Activated naive CD4-positive, alpha-beta T cell treated with anti-CD3 and anti-CD28 coated beads, Interleukin-2, amount 50 U/mL, for 72 hours (primary cell): ENCODE measurements at places on chromosomes 16 and 17.

GRCh38 chr16:85579191-85579590 lies 33.9 kb upstream of the GSE1 start:
- no peak for DNase-seq

DNA sequence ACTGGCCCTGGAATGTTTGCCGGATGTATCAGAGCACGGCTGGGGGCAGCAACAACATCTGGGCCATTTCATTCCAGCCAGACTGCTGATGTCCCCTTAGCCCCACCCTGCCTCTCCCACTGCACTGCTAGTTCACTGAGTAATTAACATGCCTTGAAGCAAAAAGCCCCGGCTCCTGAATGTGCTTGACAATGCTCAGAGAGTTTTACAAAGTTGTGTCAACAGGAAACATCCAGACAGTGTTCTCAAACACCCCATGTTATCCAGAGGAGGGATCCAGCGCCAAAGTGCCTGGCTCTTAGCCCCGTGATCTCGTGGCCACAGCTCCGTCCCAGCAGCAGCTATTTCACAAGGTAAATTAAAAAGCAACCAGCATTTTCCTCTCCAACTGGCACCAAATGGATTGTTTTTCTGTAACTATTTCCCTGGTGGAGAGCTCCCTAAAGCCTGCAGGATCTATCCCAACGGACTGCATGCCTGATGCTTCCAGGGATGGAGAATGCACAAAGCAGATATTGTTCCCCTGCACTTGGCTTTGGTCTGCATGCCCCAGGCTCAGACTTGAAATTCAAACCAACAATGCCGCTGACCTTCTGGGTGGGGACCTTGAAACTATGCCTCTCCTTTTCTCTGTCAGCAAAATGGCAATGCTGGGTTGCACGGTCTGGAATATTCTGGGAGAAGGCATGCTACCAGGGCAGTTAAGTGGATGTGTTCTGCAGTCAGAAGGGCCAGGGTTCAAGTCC lies 115.6 kb upstream of the CDH5 start:
- DNase-seq: no peak

- no peak for DNase-seq
These were observed 560 bp downstream of the RAI1 start for GRCh38 chr17:17681744-17682292.

GRCh38 chr17:48219617-48220016 lies 112.1 kb downstream of the SNX11 start:
- DNase-seq: no peak

GRCh38 chr16:2855536-2855935 lies 2.4 kb downstream of the PRSS22 start:
- no peak for DNase-seq

DNA sequence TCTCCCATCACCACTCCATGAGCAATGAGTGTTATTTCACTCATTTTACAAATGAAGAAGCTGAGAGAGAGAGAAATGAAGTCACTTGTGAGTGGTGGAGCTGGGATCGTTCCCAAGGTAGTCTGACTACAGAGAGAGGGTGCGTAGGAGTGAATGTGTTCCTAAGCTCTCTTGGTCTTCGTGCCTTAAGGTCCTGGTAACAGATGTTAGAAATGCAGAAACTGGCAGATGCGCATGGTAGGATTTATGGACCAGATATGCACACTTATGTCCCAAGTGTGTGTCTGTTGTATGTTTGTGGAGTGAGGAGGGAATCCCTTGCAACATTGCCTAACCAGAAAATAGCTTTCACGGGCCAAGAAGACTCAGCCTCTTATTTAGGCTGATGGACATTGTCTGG lies 93.2 kb upstream of the ZNF469 start:
- no peak for DNase-seq
